Mucosa of gallbladder (tissue), 1 donor: ENCODE measurements at places on chromosomes 5 and 9.

GRCh38 chr9:85536076-85536475 lies 205.7 kb downstream of the AGTPBP1 start:
- DNase-seq = no peak

- no peak for DNase-seq
Observed at GRCh38 chr5:98741926-98742325, 31.5 kb upstream of the RGMB start.

- peak; percentile 66 for DNase-seq
Observed at GRCh38 chr9:21995006-21995665, 545 bp downstream of the CDKN2B-AS1 start.

DNA sequence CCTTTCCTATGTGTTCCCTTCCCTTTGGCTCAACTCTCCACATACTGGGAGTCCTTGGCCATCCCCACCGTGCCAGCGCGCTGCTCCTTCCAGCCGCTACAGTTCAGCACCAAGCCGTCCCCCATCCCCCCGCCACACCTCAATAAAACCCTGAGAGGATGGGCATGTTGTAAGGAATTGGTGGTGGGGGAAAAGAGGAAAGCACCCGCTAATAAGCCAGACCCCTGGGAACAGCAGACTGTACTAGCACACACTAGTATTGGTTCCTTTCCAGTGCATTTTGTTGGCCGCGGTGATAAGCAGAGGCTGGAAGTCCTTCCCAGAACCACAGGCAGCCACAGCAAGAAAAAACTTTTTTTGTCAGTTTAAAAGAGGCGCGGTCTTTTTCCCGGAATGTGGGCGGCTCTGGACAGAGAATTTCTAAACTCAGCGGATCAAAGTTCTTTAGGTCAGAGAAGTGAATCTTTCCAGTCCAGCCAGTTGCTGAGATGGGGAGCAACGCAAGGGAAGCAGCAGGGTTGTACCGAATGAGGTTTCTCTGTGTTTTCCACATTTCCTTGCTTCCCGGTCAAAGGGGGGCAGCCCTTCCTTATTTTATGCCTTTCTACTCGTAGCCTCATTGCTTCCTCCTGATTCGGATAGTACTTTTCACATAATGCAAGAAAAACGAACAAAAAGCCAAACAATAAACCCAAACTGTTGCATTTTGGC lies 2.1 kb downstream of the CHSY3 start:
- no peak for DNase-seq

- no peak for DNase-seq
Observed at GRCh38 chr5:148875205-148875875, 48.9 kb downstream of the ADRB2 start.

DNA sequence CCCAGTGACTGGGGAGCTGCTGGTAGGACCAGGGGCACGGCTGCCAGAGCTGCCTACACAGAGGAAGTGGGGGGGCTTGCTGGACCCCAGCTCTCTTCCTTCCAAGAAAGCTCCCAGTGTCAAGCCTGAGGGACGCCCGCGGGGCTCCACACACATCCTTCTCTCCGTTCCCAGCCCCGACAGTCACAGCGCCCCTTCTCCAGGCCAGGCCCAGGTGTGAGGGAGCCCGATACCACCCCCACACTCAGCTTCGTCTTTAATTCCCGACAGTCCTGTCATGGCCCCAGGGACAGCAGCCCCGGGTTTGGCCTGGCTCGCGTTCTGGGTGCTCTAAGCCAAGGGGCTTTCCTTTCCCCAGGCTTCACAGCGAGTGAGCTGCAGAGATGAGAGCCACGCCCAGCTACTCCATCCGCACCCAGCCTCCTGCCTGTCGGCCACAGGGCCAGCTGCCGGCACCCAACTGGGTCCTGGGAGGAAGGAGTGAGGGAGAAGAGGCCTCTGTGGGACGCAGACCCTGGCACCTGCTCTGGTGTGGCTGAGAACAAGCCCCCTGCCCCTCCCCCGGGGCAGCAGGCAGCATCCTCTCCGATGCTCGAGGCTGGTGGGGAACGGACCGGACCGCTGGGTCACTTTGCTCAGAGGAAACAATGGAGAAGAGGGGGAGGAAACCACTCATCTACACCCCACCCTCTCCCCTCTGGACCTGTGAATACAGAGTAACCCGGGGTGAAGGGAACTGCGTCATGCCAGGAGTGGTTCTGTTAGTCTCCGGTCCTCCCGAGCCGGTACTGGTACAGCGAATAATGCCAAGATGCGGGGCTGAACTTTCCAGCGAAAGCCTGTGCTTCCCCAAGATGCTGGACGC lies 53.9 kb upstream of the PHYKPL start:
- DNase-seq = no peak
